ENCODE measurements at places on chromosomes 12 and 14. TPM values are rescaled to one million over a fixed set of nuclear protein-coding genes. Genes with fewer than 3 reads are reported as not detected.
A peak's percentile ranks its signal among the peaks of the same experiment; 100 is the strongest.

DNA sequence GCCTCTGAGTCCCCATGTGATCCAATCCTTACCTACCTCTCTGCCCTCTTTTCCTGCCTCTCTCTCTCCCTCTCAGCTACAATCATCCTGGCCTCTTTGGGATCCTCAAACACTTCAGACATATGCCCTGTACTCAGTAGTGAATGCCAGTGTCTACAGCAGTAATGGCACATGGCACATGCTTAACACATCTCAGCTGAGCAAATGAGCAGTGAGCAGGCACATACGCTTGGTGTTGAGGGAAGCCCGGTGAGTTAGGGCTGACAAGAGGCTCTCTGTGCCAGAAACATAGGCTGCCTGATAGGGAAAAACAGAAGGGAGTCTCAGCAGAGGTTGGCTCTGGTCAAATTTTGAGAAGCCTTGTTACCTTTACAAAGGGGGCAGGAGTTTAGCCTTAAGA, 409.1 kb downstream of the TMEM132D start:
- no peaks in the 10 kb centered on the region for H3K36me3 ChIP-seq
- H3K27ac ChIP-seq: no peak overlapping the region
- DNase-seq: no peak
- H3K27me3 ChIP-seq: no peaks in the 10 kb centered on the region

DNA sequence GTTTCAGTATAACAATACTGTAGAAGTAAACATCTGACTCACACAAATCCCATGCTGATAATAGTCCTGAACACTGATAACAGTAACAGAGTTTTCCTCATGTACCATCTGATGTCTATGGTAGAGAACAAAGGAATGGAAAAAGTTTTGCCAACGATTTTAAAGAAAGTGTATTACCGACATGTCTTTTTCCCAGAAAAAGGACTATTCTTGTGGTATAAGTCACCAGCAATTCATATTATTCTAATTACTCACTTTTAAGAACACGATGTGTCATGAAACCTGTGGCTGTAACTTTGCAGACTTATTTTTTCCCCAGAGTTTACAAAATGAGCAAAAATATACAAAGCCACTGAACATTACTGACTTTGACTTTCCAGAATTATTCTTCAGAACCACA, 40.1 kb upstream of the DCN start:
- H3K36me3 ChIP-seq: no peaks in the 10 kb centered on the region
- no peak for DNase-seq
- no peaks in the 10 kb centered on the region for H3K4me1 ChIP-seq
- no peaks in the 10 kb centered on the region for H3K27me3 ChIP-seq
- H3K4me3 ChIP-seq: no peak overlapping the region
- no peak overlapping the region for H3K27ac ChIP-seq

GRCh38 chr14:68888025-68888850, 90.9 kb downstream of the ACTN1 start:
- H3K4me1 ChIP-seq: peaks cover 18% of the 10 kb centered on the region
- no peaks in the 10 kb centered on the region for H3K27me3 ChIP-seq
- no peak for DNase-seq
- H3K4me3 ChIP-seq: no peak overlapping the region

DNA sequence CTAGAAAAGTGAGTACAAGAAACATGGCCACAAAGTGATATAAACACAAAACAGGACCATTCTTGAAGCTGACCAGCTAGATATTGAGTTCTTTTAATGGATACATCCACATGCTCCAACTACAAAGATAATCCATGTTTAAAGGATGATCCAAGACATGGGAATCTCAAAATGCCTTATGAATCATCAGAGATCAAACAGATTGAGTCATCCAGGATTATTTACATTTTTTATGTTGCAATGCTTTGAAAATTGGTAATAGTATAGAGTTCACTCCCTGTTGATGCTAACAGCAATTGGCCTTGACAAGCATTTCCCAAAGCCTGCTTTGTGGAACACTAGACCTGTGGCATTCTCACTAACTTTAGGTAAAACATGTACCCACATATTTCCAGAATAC, 293.0 kb upstream of the TBX3 start:
- H3K4me1 ChIP-seq: no peaks in the 10 kb centered on the region
- no peak for DNase-seq
- no peaks in the 10 kb centered on the region for H3K36me3 ChIP-seq

GRCh38 chr14:45112896-45113781, 21.1 kb downstream of the FKBP3 start:
- no peak overlapping the region for H3K27ac ChIP-seq
- no peaks in the 10 kb centered on the region for H3K4me1 ChIP-seq
- peaks cover 61% of the 10 kb centered on the region for H3K36me3 ChIP-seq
- no peaks in the 10 kb centered on the region for H3K27me3 ChIP-seq
- DNase-seq: no peak

DNA sequence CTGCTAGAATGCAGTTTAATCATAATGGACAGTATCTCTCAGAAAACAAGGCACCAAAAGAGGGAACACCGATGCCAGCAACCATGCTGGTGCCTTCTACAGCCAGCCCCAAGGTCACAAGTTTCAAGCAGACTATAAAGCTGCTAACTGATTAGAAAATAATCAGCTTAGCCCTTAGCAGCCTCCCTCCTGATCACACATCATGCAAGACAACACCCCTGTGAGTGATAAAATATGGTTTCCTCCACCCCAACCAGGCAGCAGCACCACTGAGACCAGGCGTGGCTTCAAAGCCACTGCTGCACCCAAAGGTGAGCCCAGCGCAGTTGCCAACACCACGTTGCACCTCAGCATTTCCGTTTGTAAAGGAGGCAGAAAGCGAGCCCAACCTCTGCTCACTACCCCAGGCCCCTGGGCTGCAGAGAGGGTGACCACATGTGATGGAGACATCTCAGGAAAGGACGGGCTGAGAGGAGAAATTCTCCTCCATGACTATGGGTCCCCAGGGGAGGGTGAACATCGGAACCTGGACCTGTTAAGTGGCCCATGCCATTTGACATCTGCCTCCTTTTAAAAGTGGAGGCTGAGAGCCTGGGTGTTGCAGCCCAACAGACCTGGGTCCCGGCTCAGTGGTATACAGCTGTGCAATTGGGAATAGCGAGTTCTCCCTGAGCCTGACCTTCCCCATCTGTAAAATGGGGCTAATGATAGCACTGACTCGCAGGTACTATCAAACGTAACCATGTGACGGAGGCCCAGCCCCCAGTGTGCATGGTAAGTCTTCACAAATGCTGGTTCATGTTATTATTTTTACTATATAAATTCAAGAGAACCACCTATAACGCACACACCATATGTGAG, 11.5 kb downstream of the ZFP36L1 start:
- H3K4me1 ChIP-seq: peaks cover 89% of the 10 kb centered on the region
- DNase-seq: no peak
- H3K27ac ChIP-seq: peak overlapping the region; percentile 88
- H3K27me3 ChIP-seq: no peaks in the 10 kb centered on the region
- no peak overlapping the region for H3K4me3 ChIP-seq

DNA sequence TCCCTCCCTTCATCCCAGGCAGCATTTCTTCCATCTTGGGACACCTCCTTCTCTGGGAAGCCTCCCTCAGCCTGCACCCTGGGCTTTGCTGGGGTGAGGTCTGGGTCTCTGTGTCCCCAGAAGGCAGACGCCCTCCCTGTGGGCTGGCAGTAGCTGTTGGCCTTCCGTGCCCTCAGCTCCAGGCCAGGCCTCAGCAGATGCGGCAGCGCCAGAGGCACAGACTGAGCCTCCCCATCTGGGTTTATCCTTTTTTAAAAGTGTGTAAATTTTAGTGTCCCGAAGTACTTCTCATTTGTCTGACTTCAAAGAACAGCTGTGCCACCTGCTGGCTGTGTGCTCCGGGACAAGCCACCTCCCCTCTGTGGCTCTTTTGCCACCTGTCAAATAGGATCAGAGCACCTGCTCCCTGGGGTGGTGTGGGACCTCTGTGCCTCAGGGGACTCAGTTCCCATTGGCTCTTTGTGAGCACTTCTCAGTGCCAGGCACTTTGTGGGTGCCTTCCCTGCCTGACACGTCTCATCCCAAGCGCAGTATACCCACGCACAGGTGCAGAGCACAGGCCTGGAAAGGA, 11.1 kb downstream of the EXOC3L4 start:
- no peaks in the 10 kb centered on the region for H3K36me3 ChIP-seq
- H3K4me3 ChIP-seq: no peak overlapping the region
- no peak for DNase-seq
- H3K4me1 ChIP-seq: peaks cover 53% of the 10 kb centered on the region

- H3K27me3 ChIP-seq: no peaks in the 10 kb centered on the region
- no peak for DNase-seq
- peaks cover 5% of the 10 kb centered on the region for H3K36me3 ChIP-seq
These were observed 52.5 kb downstream of the RNF34 start for GRCh38 chr12:121452340-121452984.

GRCh38 chr12:34371050-34371449, 348.8 kb downstream of the ALG10 start:
- H3K27ac ChIP-seq: no peak overlapping the region
- no peaks in the 10 kb centered on the region for H3K4me1 ChIP-seq
- no peaks in the 10 kb centered on the region for H3K36me3 ChIP-seq
- no peak overlapping the region for H3K4me3 ChIP-seq

DNA sequence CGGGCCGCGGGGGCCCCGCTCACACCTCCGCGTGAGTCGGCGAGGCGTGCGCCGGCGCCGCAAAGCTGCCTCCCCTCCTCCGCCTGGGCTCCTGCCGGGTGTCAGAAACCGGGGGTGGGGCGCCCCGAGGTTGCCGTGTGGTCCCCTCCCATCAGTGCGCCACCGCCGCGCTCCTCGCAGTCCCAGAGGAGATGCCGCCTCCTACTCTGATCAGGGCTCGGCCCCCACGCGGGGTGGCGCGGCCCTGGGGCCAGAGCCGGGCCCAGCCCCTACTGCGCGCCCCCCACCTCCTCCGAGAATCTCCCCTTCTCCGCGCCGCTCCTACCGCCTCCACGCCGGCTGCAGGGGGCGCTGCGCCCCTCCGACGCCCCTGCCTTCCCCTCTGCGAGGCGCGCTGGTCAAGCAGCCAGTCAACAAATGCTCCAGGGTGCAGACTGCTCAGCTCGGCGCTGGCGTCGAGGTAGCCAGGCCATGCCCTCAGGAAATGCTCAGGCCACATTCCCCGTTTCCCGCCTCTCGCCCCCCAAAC, 467 bp upstream of the JAG2 start:
- H3K27me3 ChIP-seq: no peaks in the 10 kb centered on the region
- H3K36me3 ChIP-seq: no peaks in the 10 kb centered on the region
- peak overlapping the region; percentile 19 for H3K4me3 ChIP-seq
- DNase-seq: no peak
- H3K27ac ChIP-seq: peak overlapping the region; percentile 50

DNA sequence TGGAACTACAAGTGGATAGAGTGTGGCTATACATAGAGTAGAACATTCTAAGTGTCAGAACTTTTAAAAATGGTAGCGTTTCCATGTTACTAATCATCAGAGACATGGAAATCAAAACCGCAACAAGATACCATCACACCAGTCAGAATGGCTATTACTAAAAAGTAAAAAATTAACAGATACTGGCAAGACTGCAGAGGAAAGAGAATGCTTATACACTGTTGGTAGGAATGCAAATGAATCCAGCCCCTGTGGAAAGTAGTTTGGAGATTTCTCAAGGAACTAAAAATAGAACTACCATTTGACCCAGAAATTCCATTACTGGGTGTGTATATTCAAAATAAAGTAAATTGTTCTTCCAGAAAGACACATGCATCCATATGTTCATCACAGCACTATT, 518.6 kb downstream of the NELL2 start:
- H3K36me3 ChIP-seq: no peaks in the 10 kb centered on the region
- DNase-seq: no peak
- no peaks in the 10 kb centered on the region for H3K4me1 ChIP-seq
- H3K4me3 ChIP-seq: no peak overlapping the region
- no peak overlapping the region for H3K27ac ChIP-seq

The MUCL1 gene
- not detected for total RNA-seq

The LALBA gene
- total RNA-seq: not detected

The RASAL1 gene
- total RNA-seq: 16.0 TPM

The SLCO1C1 gene
- not detected for total RNA-seq

The DEPDC4 gene
- 3.4 TPM for total RNA-seq

The RFLNA gene
- not detected for total RNA-seq

The TBX5 gene
- 0.10 TPM for total RNA-seq

The INHBC gene
- total RNA-seq: 0.20 TPM

The KRT8 gene
- total RNA-seq: 1,655 TPM
